Esophagus muscularis mucosa (tissue), 4 donors: ENCODE measurements at places on chromosomes 3 and 15. TPM values are rescaled to one million over a fixed set of nuclear protein-coding genes. Genes with fewer than 3 reads are reported as not detected.

- no peaks in the 10 kb centered on the region for H3K27me3 ChIP-seq
- H3K4me3 ChIP-seq: no peak overlapping the region
Observed at GRCh38 chr15:89075846-89076245, 12.4 kb upstream of the ABHD2 start.

GRCh38 chr15:34847598-34847997, 52.2 kb upstream of the ACTC1 start:
- no peaks in the 10 kb centered on the region for H3K27me3 ChIP-seq
- no peak overlapping the region for H3K27ac ChIP-seq
- DNase-seq: no peak
- peaks cover 2% of the 10 kb centered on the region for H3K4me1 ChIP-seq

Gene AP3B2
- total RNA-seq: 1.2 TPM

GRCh38 chr3:170154084-170154483, 27.4 kb downstream of the PHC3 start:
- H3K27me3 ChIP-seq: no peaks in the 10 kb centered on the region
- peaks cover 8% of the 10 kb centered on the region for H3K36me3 ChIP-seq
- no peak overlapping the region for H3K4me3 ChIP-seq
- H3K4me1 ChIP-seq: peaks cover 55% of the 10 kb centered on the region
- no peak overlapping the region for H3K27ac ChIP-seq

Gene FEZF2
- not detected for total RNA-seq

DNA sequence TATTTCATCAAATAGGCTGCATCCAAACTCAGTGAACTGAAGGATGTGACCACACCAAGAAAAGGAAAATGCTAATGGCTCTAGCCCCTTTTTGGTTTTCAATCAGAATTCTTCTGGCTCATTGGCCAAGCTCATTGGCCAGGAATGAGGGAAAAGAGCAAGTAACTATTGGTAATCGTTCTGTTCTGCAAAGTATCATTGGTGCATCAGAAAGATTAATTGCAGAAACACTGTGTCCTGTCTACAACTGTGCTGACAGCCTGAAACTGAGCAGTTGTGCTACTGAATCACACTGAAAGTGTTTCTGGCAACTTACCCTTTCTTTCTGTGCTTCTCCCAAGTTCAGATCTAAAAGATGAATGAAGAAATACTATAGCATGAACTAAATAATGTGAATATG, 116.4 kb upstream of the ROBO2 start:
- H3K4me3 ChIP-seq: no peak overlapping the region
- DNase-seq: no peak
- no peaks in the 10 kb centered on the region for H3K4me1 ChIP-seq

Gene PPM1M
- total RNA-seq: 30.3 TPM

Gene ZBBX
- 0.17 TPM for total RNA-seq
